ENCODE measurements at places on chromosomes 6 and 20. TPM values are rescaled to one million over a fixed set of nuclear protein-coding genes. Genes with fewer than 3 reads are reported as not detected.

- peaks cover 40% of the 10 kb centered on the region for H3K4me1 ChIP-seq
- no peaks in the 10 kb centered on the region for H3K36me3 ChIP-seq
- H3K27me3 ChIP-seq, result no peaks in the 10 kb centered on the region
- DNase-seq, result peak; percentile 63
- no peak overlapping the region for H3K4me3 ChIP-seq
Observed at GRCh38 chr6:15299430-15300131, 53.7 kb downstream of the JARID2 start.

DNA sequence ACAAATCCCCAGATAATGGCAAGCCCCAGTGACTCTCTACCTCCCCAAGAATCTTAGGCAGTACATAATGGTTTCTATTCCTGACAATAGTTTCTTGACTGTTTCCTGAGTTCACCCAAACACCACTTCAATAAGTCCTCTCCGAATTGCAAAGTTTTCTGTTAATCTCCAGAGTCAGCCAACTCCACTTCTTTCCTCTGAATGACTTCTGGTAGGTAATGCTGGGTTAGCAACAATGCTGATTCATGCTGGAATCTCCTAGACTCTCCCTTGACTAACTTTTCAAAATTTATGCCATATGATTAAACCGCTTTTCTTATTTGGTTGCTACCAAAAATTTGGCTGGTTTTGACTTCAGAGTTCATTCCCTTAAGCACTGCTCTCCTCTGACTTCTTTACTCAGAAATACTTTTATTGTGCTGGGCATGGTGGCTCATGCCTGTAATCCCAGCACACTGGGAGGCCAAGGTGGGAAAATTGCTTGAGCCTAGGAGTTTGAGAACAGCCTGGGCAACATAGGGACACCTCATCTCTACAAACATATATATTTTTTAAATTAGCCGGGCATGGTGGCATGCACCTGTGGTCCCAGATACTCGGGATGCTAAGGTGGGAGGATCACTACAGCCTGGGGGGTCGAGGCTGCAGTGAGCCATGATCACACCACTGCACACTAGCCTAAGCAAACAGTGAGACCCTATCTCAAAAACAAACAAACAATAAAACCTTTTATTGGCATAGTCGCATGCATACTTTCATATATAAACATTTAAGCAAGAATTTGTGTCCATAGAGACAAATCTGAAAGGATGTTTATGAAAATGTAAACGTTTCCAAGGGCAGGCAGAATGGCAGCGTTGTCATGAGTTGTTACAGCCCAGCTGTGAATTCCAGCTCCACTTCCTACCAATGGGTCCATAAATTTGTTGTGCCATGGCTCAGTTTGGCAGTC lies 249.3 kb upstream of the PLN start:
- H3K27ac ChIP-seq, result no peak overlapping the region
- H3K27me3 ChIP-seq, result no peaks in the 10 kb centered on the region
- no peak for DNase-seq
- H3K36me3 ChIP-seq, result no peaks in the 10 kb centered on the region

- H3K27ac ChIP-seq, result no peak overlapping the region
- no peak overlapping the region for H3K4me3 ChIP-seq
- DNase-seq, result no peak
Observed at GRCh38 chr20:45440424-45440823, 24.5 kb downstream of the PIGT start.

GRCh38 chr6:44829836-44830235 lies 442.3 kb downstream of the CDC5L start:
- no peaks in the 10 kb centered on the region for H3K4me1 ChIP-seq
- no peaks in the 10 kb centered on the region for H3K27me3 ChIP-seq
- no peak overlapping the region for H3K4me3 ChIP-seq
- no peaks in the 10 kb centered on the region for H3K36me3 ChIP-seq
- no peak for DNase-seq

DNA sequence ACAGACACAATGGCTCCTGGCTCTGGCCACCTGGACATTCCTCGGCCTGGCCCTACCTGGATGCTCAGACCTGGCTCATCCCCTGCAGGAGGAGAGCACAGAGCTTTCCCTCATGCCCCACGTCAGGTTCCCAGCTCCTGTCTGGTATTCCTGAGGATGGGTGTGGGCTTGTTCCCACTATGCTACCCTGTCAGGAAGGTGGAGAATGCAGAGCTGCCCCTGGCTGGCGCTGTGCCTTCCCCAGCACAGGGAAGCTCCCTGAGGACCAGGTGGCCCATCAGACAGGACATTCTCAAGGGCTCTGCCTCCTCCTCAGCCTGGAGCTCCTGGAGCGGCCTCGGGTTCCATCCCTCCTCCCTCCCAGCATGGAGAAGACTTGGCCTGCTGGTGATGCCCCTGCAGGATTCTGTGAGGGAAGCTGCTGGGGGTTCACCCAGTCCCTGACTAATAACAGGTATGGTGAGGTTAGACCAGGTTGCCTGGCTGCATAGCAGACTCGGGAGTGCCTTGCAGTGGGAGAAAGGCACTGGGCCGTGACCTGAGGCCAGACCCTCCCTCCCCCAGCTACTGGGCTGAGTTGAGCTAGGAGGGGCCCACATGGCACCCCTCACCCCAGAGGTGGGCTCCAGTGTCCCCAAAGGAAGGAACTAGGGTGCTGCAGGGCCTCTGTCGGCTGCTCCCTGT lies 156.0 kb upstream of the MLN start:
- H3K27me3 ChIP-seq, result no peaks in the 10 kb centered on the region
- no peaks in the 10 kb centered on the region for H3K4me1 ChIP-seq
- H3K27ac ChIP-seq, result no peak overlapping the region
- DNase-seq, result no peak

GRCh38 chr20:1472556-1473245 lies 6.1 kb upstream of the NSFL1C start:
- DNase-seq, result no peak
- no peak overlapping the region for H3K27ac ChIP-seq
- no peaks in the 10 kb centered on the region for H3K36me3 ChIP-seq
- H3K4me3 ChIP-seq, result no peak overlapping the region
- H3K4me1 ChIP-seq, result no peaks in the 10 kb centered on the region

- H3K4me1 ChIP-seq, result peaks cover 22% of the 10 kb centered on the region
- H3K27ac ChIP-seq, result peak overlapping the region; percentile 66
- H3K27me3 ChIP-seq, result no peaks in the 10 kb centered on the region
- no peak overlapping the region for H3K4me3 ChIP-seq
- no peak for DNase-seq
Observed at GRCh38 chr20:17928633-17929311, 39.8 kb downstream of the SNX5 start.

Gene PSMB9
- 10.1 TPM for total RNA-seq

Gene CST2
- total RNA-seq, result not detected

Gene DST
- 109 TPM for total RNA-seq

Gene C20orf202
- total RNA-seq, result 0.24 TPM

Gene SYTL3
- total RNA-seq, result 14.0 TPM
